Tibial artery (tissue), 4 donors: ENCODE measurements at places on chromosomes 13 and 19.
A peak's percentile ranks its signal among the peaks of the same experiment; 100 is the strongest.

DNA sequence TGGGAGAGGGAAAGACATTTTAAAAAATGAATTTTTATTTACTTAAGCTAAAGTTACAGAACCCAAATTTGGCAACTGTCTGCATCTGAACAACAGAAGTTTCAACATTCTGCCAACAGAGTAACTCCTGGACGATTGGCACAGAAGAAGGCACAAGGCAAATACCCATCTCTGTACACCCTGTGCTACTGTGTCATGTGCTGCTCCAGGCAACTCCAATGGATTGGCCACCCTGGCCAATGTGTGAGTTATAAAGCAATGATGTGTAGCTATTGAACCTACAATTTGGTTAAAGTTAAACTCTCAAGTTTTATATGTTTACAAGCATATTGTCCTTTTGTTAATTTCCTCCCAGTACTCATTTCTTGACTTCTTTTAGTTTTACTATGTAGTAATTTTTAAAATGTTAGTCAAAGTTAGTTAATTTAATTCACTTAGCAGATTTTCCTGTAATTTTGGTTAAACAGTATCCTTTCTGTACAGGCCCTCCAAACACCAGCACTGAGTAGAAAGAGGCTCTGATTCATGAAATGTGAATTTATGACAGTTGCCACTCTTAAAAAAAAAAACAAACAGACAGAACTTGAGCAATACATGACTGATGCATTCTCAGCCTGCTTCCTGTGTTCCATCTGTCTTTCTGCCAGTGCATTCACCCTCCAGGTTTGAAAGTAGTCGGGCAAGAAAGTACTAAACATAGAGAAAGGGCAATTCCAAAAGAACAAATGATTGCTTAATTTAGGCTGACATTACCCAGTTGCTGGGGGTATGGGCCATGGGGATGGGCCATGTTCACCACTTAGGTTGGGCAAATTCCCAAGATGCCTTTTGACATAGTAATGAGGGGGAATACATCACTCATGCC, 5.9 kb downstream of the STARD13 start:
- DNase-seq, result peak; percentile 31

GRCh38 chr13:20272588-20273171, 40.6 kb upstream of the GJB6 start:
- DNase-seq, result no peak

- DNase-seq, result no peak
These were observed 10.5 kb downstream of the MEGF8 start for GRCh38 chr19:42335971-42336370.

DNA sequence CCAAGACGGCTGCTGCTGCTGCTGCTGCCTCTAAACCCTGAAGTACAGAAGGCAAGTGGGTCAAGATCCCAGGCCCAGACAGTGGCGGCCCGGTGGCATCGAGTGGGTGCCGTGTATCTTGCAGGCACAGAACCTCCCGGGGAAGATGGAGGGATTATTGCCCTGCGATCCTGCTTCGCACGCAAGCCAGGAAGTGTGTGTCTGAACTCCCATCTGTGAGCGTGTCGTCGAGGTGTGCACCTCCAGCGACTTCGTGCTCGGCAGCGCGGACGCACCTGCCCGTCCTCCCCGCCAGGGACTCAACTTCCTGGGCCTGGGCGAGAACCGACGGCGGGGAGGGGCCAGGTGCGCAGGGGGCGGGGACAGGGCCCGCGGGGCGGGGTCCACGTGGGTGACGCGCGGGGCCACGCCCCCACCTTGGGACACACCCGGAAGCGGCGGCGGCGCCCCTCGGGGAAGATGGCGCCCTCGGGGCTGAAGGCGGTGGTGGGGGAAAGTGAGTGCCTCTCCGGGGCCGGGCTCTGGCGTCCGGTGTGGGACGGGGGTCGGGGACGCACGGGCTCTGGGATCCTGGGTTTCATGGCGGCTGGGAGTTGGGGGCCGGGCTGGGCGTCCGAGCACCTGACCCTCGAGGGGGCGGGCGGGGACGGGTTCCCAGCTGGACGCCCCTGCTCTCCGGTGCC, at the start of gene STXBP2:
Gene STXBP2 (plus strand): TSS at position 420 of the 683 bp plus-strand sequence. CDS start 40 bp downstream, at position 460.
- no peak for DNase-seq

DNA sequence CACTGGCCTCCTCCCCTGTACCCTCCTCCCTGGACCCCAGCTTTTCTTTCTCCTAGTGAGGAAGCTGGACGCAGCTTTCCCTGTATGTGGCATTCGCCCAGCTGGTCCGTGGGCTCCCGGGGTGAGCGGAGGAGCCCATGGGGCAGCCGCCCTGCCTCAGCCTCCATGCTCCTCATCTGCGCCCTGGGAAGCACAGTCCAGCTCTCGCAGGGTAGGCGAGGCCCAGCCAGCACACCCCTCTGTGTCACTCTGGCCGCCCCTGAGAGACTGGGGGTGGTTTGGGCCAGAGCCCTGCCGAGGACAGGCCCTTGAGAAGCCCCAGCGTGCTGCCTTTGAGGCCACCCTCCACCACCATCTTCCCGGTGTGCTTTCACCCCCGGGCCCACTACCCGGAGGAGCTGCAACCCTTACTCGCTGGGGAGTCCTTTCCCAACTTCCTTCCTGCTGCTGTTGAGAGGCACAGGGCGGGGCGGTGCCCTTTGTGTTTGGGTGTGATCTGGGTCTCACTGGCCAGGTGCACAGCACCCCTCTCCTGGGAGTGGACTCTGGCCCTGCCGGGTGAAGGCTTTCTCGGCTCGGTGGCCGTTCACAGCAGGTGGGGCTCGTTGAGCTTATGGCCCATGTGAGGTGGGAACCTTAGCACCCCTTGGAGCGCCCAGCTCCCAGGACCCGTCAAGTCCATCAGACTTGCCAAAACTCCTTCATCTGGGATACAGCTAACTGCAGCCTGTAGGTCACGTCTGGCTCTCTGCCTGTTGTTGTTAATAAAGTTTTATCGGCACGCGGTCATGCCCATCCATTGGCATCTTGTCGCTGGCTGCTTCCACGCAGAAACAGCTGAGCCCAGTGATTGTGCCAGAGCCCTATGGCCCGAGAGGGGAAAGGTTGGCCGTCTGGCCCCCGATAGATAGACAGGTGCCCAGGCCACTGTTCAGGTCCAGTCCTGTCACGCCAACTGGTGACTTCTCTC, 3.2 kb downstream of the NCLN start:
- no peak for DNase-seq
